ENCODE measurements at places on chromosomes 16 and 17. TPM values are rescaled to one million over a fixed set of nuclear protein-coding genes. Genes with fewer than 3 reads are reported as not detected.

The ZNF287 gene
- total RNA-seq: 19.3 TPM

The SLC7A5 gene
- 20.9 TPM for total RNA-seq

The SARM1 gene
- total RNA-seq: 32.8 TPM

The KRTAP4-1 gene
- total RNA-seq: not detected

The ACE gene
- 0.67 TPM for total RNA-seq

The ZDHHC1 gene
- total RNA-seq: 2.4 TPM

The CD68 gene
- 12.9 TPM for total RNA-seq

The BHLHA9 gene
- not detected for total RNA-seq

The ELOB gene
- total RNA-seq: 93.1 TPM

The TRPV3 gene
- 18.2 TPM for total RNA-seq

The CCL7 gene
- total RNA-seq: not detected

The RGS11 gene
- not detected for total RNA-seq

DNA sequence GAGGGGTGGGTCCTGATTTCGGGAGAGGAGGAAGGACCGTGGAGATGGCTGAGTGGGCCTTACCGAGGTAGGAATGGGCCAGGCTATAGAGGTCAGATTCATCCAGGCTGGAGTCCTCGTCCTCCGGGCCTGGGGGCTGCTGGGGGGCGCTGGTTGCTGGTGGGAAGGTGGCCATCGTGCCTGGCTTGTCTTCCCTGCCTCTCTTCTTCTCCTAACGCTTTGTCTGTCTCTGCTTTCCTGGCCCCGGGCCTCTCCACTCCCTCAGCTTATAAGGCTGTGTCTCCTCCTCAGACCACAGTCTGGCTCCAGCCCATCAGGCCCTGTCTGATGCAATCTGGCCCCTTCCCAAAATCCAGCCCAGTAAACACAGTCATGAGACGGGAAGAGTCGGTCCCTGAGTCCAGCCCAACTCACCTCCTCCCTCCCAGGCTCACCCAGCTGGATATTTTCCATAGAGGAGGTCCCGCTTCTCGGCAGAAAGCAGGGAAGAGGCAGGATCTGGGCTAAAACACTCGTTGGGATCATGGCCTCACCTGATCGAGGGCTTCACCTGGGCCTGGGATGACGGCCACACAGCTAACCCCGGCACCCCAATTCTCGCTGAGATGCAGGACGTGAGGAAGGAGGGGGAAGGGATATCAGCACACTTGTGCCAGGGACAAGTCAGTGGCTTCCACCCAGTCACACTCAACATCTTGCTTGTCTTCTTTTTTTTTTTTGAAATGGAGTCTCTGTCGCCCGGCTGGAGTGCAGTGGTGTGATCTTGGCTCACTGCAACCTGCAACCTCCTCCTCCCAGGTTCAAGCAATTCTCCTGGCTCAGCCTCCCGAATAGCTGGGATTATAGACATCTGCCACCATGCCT lies at the start of gene NUPR1:
TSS of gene NUPR1 (minus strand) at position 242 of the 864 bp plus-strand sequence. CDS start at position 175, 67 bp downstream.
- DNase-seq: no peak

- DNase-seq: no peak
Observed at GRCh38 chr16:730666-731509, 4.0 kb downstream of the HAGHL start.

DNA sequence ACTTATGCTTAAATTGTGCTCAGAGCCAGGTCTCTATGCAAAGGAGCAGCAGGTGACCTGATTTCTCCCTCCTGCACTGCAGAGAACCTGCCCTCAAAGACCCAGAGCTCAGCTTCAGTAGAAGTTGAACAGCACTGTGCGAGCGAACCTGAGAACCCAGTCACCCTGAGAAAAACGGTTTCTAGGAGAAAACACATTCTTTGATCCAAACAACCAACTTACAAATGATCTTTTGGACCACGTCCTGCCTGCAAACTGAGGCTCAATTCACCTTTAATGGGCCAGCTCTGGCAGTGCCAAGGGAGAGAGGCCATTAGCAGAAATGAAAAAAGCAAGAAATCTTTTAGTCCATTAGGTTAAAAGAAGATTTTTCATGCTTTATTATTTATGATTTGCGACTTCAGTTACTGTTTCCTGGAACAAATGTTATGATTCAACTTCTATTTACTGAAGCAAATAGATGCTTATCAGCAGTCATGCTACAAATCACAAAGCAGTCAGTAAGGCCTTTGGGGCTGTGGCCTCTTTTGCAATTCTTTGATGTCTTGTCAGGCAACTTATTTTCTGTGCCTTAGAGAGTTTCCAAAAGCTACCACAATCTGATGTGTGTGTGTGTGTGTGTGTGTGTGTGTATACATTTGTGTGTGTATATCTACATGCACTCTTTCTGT lies 65.7 kb upstream of the LRRC37A3 start:
- peak; percentile 44 for DNase-seq

GRCh38 chr17:80956321-80957190 lies 35.1 kb upstream of the CHMP6 start:
- no peak for DNase-seq

- DNase-seq: no peak
Observed at GRCh38 chr17:73900516-73900915, 256.3 kb upstream of the SDK2 start.

DNA sequence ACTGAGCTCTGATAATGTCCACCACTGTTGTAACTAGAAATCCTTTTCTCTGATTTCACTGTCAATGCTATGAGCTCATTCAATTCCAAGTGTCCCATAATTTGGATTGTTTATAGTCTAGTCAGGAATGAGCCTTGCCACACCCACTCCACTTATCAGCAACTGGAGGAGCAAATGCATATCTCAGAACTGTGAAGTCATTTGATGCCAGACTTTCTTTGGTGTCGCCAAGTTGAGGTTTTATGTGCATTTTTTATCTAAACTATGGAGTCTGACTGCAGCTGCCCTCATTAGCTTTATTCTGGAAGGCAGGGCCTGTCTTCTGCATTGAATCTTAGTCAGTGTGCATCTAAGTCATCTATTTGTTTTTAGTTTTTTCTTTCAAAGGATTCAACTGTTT lies 361.3 kb downstream of the PMP22 start:
- DNase-seq: no peak

- DNase-seq: no peak
Observed at GRCh38 chr16:66525396-66526180, 24.3 kb downstream of the TK2 start.

GRCh38 chr17:3827124-3827773 lies 18.8 kb downstream of the NCBP3 start:
- peak; percentile 80 for DNase-seq

DNA sequence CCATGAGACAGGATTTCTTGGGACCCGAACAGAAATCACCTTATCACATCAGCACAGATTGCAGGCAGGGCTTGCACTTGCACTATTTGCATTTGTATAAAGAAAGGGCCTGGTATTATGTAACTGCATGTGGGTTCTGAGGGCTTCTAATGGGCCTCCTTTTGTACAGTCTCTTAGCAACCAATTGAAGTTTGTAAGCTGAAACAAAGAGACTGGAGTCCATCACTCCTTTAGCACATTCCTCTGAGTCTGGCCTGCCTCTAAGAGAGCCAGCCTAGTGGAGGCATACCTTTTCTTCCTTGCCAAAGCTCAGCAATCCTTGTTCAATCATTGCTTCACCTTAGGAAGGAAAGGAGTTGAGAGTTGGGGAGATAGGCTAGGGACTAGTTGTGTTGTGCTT lies 387.1 kb downstream of the XYLT1 start:
- DNase-seq: no peak

DNA sequence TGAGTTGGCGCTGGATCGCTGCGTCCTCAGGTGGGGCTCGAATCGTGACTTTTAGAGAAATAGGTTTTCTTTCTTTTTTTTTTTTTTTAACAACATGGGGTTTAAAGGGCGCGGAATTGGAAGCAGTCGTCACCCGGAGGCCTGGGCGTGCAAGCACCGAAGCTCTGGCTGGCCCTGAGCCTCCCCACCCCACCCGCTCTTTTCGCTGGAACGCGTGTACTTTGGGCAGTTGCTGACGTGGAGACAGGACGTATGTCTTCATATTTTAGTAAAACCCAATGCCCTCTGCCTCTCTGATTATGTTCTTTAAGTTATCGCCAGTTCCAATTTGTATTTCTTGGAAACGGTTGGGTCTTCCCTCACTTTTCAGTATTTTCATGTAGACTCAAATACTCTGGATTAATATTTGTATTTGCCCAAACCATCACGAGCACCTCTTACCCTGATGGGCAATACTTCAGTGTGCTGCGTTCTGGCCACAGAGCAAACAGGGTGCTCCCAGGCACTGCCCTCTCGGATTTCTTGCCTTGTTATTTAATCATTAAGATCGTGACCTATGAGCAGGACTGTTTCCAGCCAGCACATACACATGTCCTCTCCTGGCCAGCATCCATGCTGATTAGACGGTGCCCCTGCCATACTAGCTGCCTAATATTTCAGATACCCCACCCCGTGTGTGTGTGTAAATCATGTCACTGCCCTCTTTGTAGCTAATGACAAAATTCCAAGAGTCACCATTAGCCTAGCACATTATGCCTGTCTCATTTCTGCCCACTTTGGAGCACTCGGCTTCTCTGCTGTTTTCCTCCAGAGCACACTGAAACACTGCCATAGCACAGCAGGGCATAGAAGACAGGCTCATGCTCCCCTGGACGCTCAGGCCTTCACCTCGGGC lies 805 bp upstream of the C16orf95 start:
- DNase-seq: no peak

DNA sequence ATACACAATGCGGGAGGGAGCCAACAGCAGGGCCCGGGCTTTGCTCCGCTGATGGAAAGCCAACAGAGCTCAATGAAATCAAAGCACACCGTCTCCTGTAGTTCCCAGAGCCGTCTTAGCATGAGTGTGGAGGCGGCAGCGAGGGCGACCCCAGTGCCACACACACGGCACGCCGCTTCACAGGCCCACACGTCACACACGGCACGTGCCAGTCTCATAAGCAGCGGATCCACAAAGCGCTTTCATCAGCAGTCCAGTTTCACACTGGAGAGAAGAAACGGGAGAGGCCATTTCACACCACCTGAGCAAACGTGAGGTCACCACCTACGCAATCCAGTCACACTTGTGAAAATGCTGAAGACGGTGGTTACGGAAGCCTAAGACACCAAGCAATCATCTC lies 34.8 kb downstream of the CYB5D2 start:
- DNase-seq: no peak

- no peak for DNase-seq
Observed at GRCh38 chr17:37384560-37385149, 8.9 kb downstream of the C17orf78 start.

DNA sequence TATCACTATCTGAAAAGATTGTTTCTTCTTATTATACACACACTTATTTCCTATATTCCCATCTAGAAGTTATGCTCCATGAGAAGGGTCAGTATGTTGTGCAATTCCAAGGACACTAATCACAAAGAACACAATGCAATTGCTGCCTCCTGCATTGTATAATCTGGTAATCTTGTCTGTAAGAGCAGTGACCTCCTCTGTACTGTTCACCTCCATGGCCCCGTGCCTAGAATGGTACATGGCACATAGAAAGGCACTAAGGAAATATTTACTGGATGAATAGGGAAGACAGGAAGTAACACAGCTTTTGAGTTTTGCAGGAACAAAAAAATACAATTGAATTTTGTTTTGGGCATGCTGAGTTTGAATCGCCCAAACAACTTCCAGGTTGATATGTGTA lies 214.6 kb upstream of the SALL1 start:
- DNase-seq: no peak

- no peak for DNase-seq
Observed at GRCh38 chr16:54402270-54402669, 115.7 kb upstream of the IRX3 start.

DNA sequence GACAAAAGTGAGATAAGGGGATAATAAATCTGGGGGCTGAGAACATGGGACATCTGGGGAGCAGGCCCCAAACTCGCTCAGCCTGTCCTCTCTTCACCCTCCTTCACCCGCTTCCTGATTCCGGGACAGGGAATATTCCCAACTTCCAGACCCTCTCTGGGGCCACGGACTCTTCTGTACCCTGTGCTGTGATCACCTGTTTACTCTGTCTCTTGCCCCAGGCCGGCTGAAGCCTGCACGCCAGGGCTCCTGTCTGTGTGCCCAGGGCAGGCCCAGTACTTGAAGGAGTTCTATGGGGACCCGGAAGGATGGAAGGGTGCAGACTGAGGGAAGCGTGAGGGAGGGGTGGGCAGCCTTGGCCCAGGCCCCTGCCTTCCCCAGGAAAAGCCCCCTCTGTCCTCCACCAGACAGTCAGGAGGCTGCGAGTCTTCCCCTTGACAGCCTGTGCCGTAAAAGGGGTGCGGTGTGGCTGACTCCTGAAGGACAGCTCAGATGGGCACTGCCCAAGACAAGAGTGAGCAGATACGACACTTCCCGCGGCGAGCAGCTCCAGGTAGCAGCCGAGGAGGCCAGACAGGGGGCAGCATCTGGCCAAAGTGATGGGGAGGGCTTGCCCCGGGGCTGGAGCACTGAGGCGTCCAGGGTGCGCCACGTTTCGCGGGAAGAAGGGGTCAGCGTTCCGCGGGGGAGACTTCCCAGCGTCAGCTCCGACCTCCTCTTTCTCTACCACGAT lies 1.0 kb upstream of the CCNF start:
- DNase-seq: peak; percentile 66

DNA sequence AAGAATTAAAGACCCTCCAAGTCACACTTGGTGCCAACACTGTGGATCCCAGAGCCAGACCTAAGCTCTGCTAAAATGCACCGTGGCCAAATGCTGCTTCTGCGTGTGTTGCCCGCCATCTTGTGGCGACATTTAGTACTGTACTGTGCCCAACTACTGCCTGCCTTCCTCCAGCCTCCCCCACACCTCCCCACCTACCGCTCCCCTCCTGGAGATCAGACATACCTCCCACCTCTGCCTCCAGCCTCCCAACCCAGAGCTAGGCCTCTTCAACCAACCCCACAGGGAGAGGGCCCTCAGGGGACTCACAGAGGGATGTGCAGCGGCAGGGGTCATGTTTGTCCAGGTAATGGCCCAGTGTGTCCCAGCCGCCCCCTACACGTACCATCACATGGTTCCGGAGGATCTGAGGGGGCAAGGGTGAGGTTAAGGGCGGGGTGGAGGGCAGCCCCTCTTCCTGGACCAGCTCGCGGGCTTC lies 5.5 kb downstream of the GAS2L2 start:
- peak; percentile 84 for DNase-seq

- no peak for DNase-seq
Observed at GRCh38 chr16:47986031-47986430, 169.8 kb downstream of the ABCC12 start.

- no peak for DNase-seq
Observed at GRCh38 chr17:59332749-59333377, 1.4 kb downstream of the YPEL2 start.

DNA sequence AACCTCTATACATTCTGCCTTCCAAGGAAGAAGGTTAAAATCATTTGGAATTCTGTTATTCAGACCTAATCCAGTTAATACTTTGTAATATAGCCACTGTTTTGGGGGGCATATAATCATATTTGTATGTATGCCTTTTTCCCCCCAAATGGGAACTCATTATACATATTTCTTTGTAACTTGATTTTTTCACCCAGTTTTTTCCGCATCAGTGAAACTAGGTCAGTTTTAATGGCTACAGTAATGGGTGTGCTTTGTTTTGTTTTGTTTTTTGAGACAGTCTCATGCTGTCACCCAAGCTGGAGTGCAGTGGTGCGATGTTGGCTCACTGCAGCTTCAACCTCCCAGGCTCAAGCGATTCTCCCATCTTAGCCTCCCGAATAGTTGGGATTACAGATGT lies 54.9 kb downstream of the WWP2 start:
- DNase-seq: no peak

GRCh38 chr17:51035431-51035830 lies 85.2 kb downstream of the SPAG9 start:
- DNase-seq: no peak

Measured in B cell (primary cell).